ENCODE measurements at places on chromosomes 5 and 9.

DNA sequence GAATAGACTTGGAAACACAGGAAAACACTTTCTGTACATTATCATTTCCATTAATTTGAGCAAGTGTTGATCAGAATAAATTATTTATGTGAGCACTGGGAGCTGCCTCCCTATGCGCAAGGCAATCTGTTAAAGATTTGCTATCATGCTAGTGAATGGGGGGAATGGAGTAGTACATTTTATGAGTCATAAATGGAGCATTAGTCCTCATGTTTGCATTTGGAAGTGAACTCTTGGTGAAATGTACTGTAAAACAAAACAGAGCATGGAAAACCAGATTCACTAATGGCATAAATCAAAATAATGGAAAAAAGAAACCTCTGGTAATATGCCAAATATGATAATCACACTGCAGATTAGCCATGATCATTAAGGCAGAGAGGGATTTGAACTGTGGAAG is 40.5 kb upstream of the TMC1 start:
- DNase-seq, result no peak

GRCh38 chr5:37724395-37725125 is 115.3 kb downstream of the GDNF start:
- DNase-seq, result no peak

- no peak for DNase-seq
These were observed 85.7 kb downstream of the STK10 start for GRCh38 chr5:172102218-172102870.

DNA sequence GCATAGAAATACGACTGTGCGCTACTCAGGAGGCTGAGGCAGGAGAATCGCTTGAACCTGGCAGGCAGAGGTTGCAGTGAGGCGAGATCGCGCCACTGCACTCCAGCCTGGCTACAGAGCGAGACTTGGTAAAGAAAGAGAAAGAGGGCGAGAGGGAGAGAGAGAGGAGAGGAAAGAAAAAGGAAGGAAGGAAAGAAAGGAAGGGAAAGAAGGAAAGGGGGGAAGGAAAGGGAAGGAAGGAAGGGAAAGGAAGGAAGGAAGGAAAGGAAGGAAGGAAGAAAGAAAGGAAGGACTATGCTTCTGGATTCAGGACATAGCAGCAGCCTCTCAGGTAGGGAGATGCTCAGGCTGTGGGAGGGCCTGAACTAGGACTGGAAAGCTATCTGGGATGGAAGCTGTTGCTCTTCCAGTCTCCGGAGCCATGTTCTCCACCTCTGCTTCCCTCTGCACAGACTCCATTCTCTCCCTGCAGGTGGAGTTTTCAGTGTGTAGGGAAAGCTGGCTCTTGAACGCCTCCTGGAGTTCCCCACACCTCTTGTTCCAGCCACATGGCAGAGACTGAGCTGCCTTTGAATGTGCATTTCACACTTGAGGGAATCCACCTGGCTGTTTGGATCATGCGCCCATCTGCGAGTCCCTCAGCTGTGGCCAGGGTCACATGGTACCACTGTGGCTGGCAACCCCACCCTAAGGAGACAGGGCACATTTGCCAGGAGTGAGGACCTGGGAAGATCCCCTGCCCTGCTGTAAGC is 9.1 kb downstream of the SWI5 start:
- no peak for DNase-seq

- DNase-seq, result no peak
These were observed 80.3 kb downstream of the HSD17B4 start for GRCh38 chr5:119532637-119533036.

- no peak for DNase-seq
These were observed 62.1 kb downstream of the PAX5 start for GRCh38 chr9:36971935-36972488.

DNA sequence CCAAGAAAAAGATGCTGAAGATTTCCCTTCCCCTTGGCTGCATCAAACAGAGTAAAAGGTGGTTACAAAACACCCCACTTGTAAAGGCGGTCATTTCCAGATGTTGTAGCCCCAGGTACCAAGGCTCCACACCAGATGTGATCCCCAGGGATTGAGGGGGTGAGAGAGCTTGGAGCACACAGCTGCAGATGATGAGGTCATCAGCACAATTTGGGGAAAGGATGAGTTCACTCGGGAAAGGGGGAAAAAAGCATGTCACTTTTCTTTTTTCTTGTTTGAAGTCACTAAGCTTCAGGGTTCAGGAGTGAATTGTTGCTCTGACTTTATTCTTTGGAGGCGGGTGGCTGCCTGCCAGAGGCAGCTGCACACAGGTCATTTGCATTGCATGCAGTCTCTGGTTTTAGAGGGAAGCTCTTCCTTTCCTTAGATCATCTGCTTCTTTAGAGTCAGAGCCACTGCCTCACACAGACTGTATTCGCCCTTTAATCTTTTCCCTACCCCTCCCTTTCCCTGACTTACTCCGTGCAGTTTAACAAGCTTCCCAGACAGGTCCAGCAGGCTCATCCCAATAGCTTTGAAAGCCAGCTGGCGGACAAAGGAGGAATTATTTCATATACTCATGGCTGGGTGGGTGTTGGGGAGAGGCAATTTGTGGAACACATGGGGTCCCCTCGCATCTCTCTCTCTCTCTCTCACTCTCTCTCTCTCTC is 409.3 kb upstream of the SLC24A2 start:
- DNase-seq, result no peak

GRCh38 chr5:117973785-117974184 is 1014.6 kb downstream of the DTWD2 start:
- DNase-seq, result no peak

- DNase-seq, result no peak
These were observed 3.7 kb upstream of the CDC23 start for GRCh38 chr5:138216799-138217198.

GRCh38 chr5:145980718-145981117 is 44.3 kb downstream of the SH3RF2 start:
- no peak for DNase-seq

GRCh38 chr5:145855763-145856267 is 17.0 kb downstream of the GRXCR2 start:
- DNase-seq, result no peak

All from AG09309 (cell line).